ENCODE measurements at places on chromosomes 2 and 18.

GRCh38 chr2:124286089-124286783 is 261.1 kb downstream of the CNTNAP5 start:
- no peak for DNase-seq

DNA sequence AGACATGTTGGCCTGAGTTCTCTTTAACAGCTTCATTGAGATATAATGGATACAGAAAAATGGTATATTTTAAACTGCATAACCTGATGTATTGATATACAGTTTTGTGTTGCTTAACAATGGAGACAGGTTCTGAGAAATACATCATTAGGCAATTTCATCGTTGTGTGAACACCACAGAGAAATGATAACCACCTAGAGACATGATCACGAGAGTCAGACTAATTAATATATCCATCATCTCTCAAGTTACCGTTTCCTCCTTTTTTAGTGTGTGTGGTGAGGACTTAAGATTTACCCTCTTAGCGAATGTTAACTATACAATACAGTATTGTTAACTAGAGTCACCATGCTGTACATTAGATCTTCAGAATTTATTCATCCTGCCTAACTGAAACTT is 178.1 kb downstream of the FMNL2 start:
- DNase-seq = no peak

GRCh38 chr2:54723996-54724559 is 616 bp downstream of the EML6 start:
- no peak for DNase-seq

- DNase-seq = no peak
Observed at GRCh38 chr2:217836901-217837491, 165.8 kb downstream of the TNS1 start.

DNA sequence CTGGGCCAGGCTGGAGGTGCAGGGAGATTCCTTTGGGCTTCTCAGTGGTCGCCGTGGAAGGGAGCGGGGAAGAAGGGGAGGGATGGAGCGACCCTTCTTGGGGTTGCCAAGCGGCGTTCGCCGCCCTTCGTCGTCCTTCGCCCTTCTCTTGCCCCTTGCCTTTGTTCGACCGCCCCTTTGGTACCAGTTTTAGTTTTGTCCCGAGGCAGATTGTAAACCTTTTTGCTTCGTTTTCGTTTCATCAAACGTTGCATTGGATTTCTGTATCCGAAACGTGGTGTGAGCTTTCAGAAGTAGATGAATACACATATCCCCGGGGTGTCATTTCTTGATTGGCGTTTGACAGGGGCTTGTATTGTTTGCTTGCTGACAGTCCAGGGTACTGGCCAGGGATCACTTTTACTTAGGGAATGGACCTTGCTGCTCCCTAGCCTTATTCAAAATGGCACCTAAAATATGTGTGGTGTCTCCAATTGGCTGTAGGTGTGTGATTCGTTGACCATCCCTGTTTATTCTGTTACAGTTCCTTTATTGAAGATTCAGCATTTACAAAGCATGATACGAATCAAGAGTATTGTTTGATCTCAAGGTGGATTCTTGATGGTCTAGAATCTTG is 788 bp downstream of the USP14 start:
- DNase-seq = no peak

- no peak for DNase-seq
Observed at GRCh38 chr2:74385396-74385795, 5.3 kb upstream of the DCTN1 start.

DNA sequence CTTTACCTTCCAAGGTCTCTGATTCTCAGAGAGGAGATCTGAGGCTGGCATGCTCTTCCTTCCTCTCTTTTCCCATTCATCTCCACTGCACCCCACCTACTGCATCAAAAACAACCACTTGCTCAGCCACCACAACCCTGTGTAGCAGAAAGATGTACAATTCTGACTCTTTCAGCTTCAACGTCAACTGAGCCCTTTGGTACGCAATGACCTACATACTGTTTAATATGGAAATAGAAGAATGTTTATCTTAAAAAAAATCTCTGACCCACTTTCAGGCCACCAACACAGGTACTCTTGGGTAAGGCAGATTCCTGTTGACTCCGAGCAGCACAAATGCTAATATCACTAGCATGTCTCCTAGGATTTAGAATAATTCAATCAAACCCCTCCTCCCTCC is 76.2 kb upstream of the AFF3 start:
- no peak for DNase-seq

DNA sequence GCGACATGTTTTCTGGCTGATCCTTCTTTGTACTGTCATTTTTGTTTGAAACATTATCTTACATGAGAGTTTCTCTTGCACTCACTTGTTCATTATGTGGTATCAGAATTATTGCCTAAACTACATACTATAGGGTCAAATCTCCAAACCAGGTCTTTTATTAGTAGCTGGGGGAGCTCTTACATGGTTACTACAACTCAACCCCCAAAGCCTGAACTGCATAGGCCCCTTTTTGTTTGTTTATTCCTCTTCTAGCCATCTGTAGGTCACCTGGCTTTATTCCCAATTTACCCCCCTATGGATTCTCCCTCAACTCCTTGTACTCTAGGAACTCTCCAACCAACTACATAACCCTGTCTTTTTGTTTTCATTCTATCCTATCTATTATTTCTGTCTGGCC is 46.7 kb downstream of the PUM2 start:
- no peak for DNase-seq

- no peak for DNase-seq
Observed at GRCh38 chr2:155442755-155443372, 744.4 kb downstream of the KCNJ3 start.

DNA sequence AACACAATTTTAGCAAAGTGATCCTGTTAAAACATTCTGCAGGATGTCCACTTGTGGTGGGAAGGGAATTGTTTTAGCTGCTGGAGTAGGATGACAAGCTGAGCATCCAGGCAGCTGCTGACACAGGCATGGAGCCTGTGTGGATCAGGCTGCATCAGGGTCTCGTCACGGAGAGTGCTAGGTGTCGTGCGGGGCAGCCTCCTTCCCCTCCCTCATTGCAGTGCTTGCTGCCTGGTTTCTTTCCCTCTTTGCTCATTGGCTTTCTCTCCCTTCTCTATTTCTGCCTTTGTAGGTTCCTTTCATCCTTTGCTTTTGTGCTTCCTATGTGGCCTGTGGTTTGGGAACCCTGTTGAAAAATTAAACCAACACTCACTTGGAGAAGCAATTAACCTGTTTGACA is 172.9 kb downstream of the TPGS2 start:
- DNase-seq = no peak

DNA sequence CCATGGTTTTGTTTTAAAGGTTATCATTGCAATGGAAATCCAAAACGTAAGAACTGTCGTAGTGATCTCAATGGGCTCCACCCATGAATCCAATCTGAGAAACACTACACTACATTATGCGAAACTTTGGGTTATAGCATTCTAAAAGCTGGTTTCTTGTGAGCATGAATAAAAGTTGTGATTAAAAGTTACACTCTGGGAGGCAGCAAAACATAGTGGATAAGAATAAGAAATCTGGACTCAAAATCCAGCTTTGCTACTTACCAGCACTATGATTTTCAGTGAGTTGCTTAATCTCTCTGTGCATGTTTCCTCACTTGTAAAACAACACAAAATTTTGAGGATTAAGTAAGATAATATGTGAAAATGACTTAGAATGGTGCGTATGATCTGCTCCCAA is 25.7 kb upstream of the THOC1 start:
- no peak for DNase-seq

DNA sequence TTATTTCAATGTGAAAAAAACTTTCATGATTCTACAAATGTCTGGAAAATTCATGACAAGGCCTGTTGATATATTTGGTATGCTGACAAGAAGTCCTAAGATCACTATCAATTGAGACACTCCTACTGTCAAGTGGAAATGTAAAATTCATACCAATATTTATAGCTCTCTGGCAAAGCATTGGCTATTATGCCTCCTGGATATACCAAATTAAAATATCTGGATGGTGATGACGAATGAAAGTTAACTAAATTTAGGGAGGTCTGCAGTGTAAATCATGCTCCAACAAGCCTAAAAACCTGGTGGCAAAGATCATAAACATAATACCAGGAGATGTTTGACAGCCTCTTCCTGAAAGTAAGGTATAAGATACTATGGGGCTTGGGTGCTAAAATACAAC is 41.1 kb upstream of the TCF4 start:
- DNase-seq = no peak

DNA sequence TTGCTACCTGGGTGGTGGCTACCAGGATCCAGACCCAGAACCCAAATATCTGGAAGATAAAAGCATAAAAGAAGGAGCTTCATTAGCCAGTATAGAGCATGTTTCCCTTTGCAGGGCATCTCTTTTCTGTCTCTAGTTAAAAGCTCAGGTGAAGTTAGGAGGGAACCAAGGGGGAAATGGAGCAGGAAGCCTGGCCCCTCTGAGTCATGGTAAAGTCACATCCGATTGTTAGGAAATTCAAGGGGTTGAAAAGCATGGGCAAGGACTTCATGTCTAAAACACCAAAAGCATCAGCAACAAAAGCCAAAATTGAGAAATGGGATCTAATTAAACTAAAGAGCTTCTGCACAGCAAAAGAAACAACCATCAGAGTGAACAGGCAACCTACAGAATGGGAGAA is 126.9 kb downstream of the RPIA start:
- DNase-seq = no peak

GRCh38 chr2:109516445-109517117 is 97.2 kb downstream of the SEPTIN10 start:
- DNase-seq = no peak

GRCh38 chr2:162072181-162072702 is 1.8 kb downstream of the DPP4 start:
- no peak for DNase-seq

DNA sequence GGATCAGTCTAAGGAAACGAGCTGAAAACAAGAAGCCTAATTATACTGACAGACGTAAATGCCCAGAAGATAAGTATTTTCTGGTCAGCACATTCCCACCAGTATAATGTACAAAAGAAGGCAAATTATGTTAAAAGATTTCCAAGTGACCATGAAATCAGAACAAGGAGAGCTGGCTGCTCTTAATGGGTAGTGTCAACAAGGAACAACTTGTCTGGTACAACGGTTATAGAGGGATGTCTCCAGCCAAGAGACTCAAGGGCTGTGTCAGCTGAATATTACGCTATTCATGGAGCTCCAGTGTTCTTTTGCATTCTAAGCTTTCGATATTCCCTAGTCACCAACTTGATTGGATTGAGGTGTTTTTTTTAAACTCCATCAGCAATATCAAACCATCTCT is 8.6 kb upstream of the L3MBTL4 start:
- DNase-seq = no peak

GRCh38 chr2:98819231-98819766 is 88.4 kb upstream of the MGAT4A start:
- no peak for DNase-seq

DNA sequence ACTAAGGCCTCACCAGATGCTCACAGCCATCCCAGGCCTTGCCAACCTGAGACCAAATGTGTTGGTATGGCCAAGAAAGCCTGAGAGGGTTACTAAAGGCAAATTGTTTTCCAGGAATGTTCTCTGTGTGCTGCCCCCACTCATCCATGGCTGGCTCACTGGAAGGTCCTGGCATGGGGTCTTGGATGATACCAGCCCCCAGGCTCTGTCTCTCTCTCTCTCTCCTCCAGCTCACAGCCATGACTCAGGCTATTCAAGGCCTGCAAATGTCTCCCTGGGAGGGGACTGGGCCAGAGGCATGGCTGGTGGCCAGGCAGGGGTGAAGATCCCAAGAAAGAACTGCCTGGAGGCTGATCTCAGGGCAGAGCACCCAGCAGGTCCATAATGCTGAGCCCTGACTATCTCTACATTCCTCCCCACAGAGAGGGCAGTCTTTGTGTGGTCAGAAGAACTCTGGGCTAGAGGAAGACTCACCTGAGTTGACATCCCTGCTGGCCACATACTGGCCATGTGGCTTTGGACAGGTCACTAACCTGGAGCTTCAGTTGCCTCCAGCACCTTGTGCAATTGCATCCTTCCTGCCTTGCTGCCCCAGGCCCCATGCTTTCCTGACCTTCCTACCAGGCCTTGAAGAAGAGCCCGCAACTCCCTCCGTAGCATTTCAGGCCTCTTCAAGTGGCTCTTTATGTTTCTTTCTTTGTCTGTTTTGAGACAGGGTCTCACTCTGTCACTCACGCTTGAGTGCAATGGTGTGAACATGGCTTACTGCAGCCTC is 150.4 kb downstream of the ZFP36L2 start:
- DNase-seq = no peak

DNA sequence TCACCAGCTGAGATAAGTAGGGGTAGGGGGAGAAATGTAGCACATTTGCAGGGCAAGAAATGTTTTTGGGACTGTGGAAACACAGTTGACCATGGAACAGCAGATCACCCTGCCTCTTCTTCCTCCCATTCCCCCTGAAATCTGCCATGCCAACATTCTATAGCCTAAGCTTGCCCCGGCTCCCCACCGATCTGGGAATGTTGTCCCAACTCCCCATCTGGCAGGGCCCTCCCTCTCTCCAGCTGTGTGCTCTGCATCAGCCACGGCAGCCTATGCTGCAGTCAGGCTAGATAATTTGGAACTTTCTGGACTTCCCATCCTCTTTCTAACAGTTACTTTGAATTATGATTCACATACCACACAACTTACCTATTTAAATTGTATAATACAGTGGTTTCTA is 425.1 kb upstream of the RAB6C start:
- DNase-seq = no peak

GRCh38 chr2:20422402-20423271 is 24.2 kb upstream of the RHOB start:
- no peak for DNase-seq

- no peak for DNase-seq
Observed at GRCh38 chr2:210557721-210558120, 1.3 kb downstream of the CPS1 start.

DNA sequence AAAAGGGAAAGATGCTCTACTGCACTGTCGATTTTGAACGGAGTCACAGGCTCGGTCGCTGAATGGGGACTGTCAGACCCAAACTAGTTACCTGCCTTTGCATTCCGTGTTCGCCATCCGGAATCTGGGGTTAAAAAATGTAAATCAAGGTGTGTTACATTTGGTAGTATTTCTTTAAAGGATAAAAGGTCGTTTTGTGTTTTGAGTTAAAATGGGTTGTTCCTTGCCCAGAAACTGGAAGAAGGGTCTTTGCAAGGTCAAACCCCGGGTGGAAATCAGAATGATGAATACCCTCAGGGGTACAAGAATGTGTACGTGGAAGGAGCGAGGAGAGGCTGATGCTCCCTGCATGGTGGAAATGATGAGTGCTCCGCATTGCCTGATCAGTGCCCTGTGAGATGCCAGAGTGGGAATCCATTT is 1.0 kb downstream of the VSNL1 start:
- DNase-seq = no peak

- no peak for DNase-seq
Observed at GRCh38 chr2:240704651-240705050, 13.0 kb downstream of the AQP12A start.
